T-helper 9 cell (primary cell): ENCODE measurements at places on chromosomes 6 and 20.

DNA sequence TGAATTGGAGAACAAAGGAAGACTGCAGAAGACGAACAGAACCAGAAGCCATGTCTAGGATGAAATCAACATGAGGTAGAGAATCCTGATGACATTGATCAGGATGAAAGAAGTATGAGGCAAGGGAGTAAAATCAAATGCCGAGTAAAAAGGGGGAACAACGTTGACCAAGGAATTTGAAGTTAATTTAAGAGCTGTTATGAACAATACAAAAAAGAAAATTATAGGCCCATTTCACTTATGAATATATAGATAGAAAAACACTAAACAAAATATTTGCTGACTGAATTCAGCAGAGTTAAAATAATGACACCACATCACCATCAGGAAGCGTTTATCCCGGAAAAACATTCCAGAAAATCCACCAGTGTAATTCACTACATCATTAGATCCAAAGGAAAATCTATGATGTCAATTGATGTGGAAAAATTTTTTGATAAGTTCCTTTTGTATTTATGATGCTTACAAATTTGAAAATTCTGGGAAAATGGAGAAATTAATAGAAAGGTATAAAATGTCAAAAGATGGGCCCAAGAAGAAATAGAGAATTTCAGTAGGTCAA, 8.1 kb upstream of the CCN5 start:
- DNase-seq: no peak

GRCh38 chr6:143867236-143867635, 3.0 kb downstream of the ZC2HC1B start:
- no peak for DNase-seq

- no peak for DNase-seq
Observed at GRCh38 chr6:127860723-127861122, 40.1 kb downstream of the THEMIS start.

- DNase-seq: no peak
Observed at GRCh38 chr6:169558378-169558773, 143.5 kb downstream of the WDR27 start.

DNA sequence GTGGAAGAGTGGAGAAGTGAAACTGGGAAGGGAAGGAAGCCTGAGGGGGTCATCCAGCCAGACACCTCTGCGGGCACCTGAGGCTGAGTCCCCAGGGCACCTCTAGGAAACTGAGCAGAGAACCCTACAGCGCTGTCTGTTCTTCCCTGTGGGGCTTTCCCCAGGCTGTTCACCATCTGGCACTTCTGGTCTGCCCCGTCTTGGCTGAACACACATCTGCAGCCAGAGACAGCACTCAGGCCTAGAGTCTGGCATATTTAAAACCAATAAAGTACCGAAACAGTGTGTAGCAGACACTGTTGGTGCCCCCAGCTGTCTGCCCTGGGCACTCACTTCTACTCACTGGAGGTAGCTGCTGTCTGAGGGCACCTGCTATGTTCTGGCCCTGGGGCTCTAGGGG, 9.4 kb upstream of the ARFGEF2 start:
- DNase-seq: no peak

DNA sequence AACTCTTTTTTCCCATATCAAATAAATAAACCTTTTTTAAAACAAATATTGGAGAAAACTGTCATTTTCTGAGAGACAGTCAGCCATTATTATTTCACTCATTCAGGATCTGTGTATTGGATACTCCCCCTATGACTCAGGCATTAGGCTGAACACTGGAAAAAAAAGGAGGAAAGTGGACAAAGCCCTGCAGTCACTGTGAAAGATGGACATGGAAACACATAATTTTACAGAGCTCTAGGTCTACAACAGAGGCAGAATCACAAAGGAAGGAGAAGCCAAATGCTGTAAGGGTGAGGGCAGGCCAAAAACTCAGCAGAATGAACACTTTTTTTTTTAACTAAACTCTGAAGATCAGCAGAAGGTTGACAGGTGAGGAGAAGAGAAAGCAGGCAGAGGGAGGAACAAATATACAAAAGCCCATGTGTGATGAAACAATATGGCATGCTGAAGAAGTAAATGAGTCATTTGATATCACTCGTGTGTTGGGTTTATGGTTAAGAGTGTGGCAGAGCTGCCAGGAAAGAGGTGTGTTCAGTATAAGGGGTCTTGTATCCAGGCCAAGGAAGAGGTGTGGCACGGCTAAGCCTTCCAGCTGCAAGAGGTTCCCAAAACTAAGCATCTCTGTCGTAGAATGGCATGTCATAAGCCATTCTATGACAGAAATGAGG, 39.1 kb downstream of the EPB41L2 start:
- no peak for DNase-seq

- no peak for DNase-seq
Observed at GRCh38 chr20:36402708-36403107, 96.6 kb downstream of the DLGAP4 start.

- no peak for DNase-seq
Observed at GRCh38 chr6:33192105-33192646, at the start of gene COL11A2. Gene COL11A2, minus strand, starts transcription at chr6:33192467. Its CDS starts 227 bp downstream, at chr6:33192240.

GRCh38 chr20:55934146-55934545, 71.2 kb downstream of the CBLN4 start:
- no peak for DNase-seq

GRCh38 chr6:158960026-158960425, 40.0 kb downstream of the RSPH3 start:
- DNase-seq: no peak

GRCh38 chr6:166203641-166204222, 36.1 kb upstream of the TBXT start:
- DNase-seq: no peak

DNA sequence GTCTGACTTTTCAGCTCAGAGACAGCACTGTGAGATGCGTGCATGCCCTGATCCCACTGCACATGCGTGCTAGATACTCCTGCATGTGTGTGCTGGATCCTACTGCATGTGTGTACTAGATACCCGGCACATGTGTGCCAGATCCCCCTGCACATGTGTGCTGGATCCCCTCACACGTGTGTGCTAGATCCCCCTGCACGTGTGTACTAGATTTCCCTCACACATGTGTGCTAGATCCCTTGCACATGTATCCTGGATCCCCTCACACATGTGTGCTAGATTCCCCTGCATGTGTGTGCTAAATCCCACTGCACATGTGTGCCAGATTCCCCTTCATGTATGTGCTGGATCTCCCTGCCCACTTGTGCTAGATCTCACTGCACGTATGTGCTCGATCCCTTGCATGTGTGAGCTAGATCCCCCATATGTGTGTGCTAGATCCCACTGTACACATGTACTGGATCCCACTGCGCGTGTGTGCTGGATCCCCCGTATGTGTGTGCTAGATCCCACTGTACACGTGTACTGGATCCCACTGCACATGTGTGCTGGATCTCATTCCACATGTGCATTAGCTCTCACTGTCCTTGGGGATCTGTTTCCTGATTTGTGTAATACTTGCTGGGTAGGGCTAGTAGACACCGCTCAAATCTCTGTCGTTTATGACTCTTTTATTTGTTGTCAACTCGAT, 214.6 kb downstream of the SMOC2 start:
- no peak for DNase-seq

GRCh38 chr6:89690944-89691324, 52.4 kb upstream of the LYRM2 start:
- DNase-seq: no peak

DNA sequence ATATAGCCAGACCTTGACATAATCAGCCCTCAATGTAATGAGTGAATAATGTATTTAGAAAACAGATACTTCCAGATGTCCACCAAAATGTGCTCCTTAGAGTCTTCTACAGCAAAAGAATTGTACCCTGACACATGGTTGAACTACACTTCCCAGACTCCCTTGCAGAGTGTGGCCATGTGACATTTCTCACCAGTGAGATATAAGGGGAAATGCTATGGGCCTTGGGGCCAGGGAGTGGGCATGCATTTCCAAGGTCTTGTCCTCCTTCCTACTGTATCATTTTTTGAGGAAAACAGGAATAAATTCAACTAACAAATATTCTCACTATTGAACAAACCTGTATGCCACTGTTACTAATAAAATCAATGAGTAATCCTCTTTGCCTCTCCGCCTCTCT, 211.4 kb upstream of the SMLR1 start:
- DNase-seq: no peak

DNA sequence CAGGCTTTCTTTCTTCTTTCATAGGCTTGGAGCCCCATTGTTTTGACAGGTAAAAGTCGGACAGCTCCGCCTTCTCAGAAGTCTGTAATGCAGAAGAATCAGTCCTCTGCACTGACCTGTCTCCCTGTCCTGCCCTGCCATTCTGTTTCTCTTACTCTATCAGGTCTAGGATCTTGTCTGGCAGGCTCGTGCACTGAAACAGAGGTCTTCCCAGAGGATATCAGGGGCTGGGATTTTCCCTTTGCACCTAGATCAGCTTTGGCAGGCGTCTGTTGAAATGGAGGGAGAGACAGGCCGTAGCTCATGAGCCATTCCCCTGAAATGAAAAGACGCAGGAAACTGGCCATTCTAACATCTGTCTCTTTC, 25.0 kb downstream of the KIF3B start:
- no peak for DNase-seq

- DNase-seq: no peak
Observed at GRCh38 chr6:118187568-118188164, 280.6 kb downstream of the SLC35F1 start.

DNA sequence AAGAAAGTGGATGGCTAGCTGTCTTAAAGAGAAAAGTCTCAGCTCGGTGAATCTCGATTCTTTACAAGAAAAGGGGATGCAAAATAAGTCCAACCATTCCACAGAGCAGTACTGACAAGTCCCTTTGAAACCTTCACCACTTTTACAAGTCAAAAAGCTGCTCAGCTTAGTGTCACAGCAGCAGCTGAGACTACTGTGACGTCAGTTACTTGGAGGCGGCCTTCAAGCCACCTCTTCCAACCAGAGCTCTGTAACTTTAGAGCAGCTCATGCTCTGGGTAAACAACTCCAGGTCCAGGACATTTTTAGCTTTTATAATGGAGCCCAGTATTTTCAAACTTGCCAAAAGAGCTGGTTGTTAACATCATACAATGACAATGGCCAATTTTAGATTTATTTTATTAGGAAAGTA, at the start of gene KIAA0408:
Gene KIAA0408 (minus strand): TSS at position 159 of the 411 bp plus-strand sequence. CDS start 5,408 bp downstream, outside the sequence.
- no peak for DNase-seq

DNA sequence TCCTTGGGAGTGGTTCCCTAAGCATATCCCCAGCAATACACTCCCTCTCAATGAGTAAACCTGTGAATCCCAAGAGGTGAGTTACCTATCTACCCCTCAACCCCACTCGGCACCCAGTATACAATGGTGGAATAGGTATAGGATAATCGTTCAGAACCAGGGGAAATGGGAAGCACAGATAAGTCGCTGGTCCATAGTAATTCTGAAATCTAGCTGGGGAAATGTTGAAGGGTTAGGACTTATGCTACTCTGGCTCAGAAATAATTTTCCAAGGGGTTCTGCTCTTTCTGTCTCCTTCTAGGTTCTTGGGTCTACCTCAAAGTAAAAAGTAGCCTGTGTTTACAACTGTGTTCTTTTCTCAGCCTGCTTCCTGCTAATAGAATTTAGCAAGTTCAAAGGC, 62.3 kb upstream of the NNAT start:
- no peak for DNase-seq

- no peak for DNase-seq
Observed at GRCh38 chr6:31149827-31150447, 7.7 kb downstream of the CCHCR1 start.

- no peak for DNase-seq
Observed at GRCh38 chr6:47298475-47298874, 11.2 kb downstream of the TNFRSF21 start.
